Small intestine (tissue), 16 donors: ENCODE measurements at places on chromosomes 12 and 14. TPM values are rescaled to one million over a fixed set of nuclear protein-coding genes. Genes with fewer than 3 reads are reported as not detected.
A peak's percentile ranks its signal among the peaks of the same experiment; 100 is the strongest.

- H3K4me3 ChIP-seq, result no peak overlapping the region
- H3K4me1 ChIP-seq, result no peaks in the 10 kb centered on the region
- H3K27ac ChIP-seq, result no peak overlapping the region
- no peak for DNase-seq
- H3K36me3 ChIP-seq, result peaks cover under 1% of the 10 kb centered on the region
These were observed 54.9 kb downstream of the ATF7 start for GRCh38 chr12:53571295-53571694.

Gene RHEBL1
- 1.2 TPM for polyA plus RNA-seq

DNA sequence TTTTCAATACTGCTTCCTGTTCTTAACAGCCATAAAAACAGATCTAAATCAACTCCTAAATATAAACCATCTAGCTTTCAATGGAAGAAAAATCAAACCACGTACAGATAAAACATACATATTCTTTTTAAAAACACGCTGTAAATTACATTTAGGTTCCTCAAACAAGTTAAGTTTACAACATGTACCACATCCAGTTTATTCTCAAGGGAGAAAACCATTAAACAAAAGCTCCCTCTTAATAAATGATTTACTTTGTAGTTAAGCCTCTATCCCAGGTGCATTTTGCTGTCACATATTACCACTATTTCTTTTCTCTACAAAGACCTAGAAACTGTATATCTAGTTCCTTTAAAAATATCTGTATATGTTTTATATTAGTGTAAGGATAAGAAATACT, 3.1 kb downstream of the NUMB start:
- peaks cover 9% of the 10 kb centered on the region for H3K4me1 ChIP-seq
- H3K4me3 ChIP-seq, result no peak overlapping the region
- H3K27ac ChIP-seq, result peak overlapping the region; percentile 9
- peak; percentile 35 for DNase-seq
- no peaks in the 10 kb centered on the region for H3K27me3 ChIP-seq

Gene TRIM9
- 1.3 TPM for polyA plus RNA-seq

- no peak for DNase-seq
- H3K27ac ChIP-seq, result no peak overlapping the region
- H3K27me3 ChIP-seq, result no peaks in the 10 kb centered on the region
- no peak overlapping the region for H3K4me3 ChIP-seq
- no peaks in the 10 kb centered on the region for H3K4me1 ChIP-seq
These were observed 17.5 kb downstream of the AMN start for GRCh38 chr14:102939820-102940561.

Gene DPF3
- 2.4 TPM for polyA plus RNA-seq

DNA sequence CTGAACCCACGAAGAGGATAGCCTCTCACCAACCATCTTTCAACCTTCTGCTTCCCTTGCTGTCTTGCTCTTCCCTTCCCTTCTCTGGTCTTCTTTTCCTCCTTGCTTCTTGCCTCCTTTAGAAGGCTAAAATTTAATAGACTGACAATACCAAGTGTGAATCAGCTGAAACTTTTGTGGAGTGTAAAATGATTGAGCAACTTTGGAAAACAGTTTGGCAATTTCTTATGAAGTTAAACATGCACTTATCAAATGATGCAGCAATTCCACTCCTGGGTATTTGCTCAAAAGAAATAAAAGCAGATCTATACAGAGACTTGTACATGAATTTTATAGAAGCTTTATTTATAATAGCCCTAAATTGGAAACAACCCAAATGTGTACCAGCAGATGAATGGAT, 3.3 kb upstream of the KRT86 start:
- H3K4me3 ChIP-seq, result no peak overlapping the region
- no peaks in the 10 kb centered on the region for H3K27me3 ChIP-seq
- H3K36me3 ChIP-seq, result no peaks in the 10 kb centered on the region
- no peak for DNase-seq
- H3K27ac ChIP-seq, result no peak overlapping the region

Gene SOS2
- 9.5 TPM for polyA plus RNA-seq

Gene P2RX7
- polyA plus RNA-seq, result not detected

Gene SRRM4
- polyA plus RNA-seq, result not detected

DNA sequence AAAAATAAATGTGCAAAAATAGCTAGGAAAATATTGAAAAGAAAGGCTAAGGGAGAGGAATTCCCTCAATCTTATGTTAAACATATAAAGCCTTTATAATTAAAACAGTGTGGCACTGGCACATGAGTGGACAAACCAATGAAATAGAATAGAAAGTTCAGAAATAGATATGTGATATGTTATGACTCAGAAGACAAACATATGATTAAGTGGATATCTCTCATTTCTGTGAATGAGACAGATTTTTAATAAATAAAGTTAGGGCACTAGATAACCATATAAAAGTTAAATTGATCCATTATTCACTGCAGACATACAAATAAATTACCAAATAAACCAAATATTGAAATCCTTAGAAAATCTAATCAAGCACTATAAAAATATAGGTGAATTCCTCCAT, 73.0 kb downstream of the ALG10B start:
- H3K36me3 ChIP-seq, result no peaks in the 10 kb centered on the region
- no peak for DNase-seq
- H3K27ac ChIP-seq, result no peak overlapping the region
- H3K27me3 ChIP-seq, result no peaks in the 10 kb centered on the region

- H3K4me1 ChIP-seq, result no peaks in the 10 kb centered on the region
- H3K27ac ChIP-seq, result no peak overlapping the region
- no peak overlapping the region for H3K4me3 ChIP-seq
- DNase-seq, result no peak
- no peaks in the 10 kb centered on the region for H3K27me3 ChIP-seq
These were observed 442.0 kb downstream of the MED13L start for GRCh38 chr12:115835445-115835844.

DNA sequence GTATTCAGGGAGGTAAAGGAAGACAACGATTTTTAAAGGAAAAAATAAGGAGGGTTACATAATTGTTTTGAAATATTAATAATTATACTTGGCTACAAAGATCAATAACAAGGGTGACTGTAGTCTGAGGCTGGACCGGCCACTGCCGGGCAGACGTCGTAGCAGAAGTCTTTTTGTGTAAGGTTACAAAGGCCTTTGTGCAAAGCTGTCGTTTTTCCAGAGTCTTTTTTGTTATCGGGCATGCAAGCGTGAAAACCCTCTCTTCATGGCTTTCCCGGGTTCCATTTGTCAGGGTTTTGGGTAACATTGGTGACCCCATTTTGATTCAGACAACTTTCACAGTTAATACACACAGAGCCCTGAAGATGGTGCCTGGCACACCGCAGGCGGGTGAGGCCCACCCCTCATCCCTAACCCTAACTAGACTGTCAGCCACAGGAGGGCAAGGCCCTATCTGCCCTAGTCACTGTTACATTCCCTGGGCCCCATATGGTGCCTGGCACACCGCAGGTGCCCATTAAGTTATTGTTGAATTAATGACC, 31.3 kb downstream of the RILPL1 start:
- H3K4me1 ChIP-seq, result no peaks in the 10 kb centered on the region
- no peak overlapping the region for H3K27ac ChIP-seq
- no peak overlapping the region for H3K4me3 ChIP-seq

DNA sequence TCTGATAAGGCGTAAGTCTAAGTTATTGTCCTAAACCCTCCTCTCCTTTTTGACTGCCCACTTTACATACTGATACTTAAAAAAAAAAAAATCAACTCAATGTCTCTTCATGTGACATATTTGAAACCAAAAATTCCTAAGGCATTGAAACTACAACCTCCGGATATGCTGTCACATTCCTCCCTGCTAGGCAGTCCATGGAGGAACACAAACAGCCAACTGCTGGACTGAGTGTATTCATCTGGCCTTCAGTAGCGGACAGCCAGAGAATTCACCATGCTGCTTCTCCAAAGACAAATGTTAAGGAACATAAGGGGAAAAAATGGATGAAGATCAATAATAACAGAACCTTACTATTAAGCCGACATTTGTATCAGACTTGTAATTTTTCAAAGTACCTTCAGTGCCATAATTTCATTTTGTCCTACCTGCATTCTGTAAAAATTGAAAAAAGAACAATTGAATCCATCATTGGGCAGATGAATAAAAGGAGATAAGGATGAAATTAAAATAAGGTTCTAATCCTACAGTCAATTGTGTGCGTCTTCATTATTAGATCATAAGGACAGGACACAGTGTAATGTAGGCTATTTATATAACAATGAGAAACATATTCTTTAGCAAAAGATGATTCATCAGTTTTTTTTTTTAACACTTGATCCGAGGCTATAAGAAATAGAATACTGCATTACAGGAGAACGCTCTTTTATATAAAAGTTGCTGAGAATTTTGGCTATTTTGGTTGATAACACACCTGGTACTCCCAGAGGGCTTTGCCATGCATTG, 12.2 kb downstream of the RERG start:
- no peaks in the 10 kb centered on the region for H3K36me3 ChIP-seq
- H3K4me3 ChIP-seq, result no peak overlapping the region
- no peaks in the 10 kb centered on the region for H3K27me3 ChIP-seq
- H3K27ac ChIP-seq, result peak overlapping the region; percentile 26
- DNase-seq, result no peak

GRCh38 chr14:51547260-51547659, 104.5 kb upstream of the FRMD6 start:
- H3K4me3 ChIP-seq, result no peak overlapping the region
- no peak overlapping the region for H3K27ac ChIP-seq
- H3K27me3 ChIP-seq, result no peaks in the 10 kb centered on the region
- no peak for DNase-seq
- no peaks in the 10 kb centered on the region for H3K4me1 ChIP-seq

GRCh38 chr12:112815589-112816321, 24.2 kb downstream of the RPH3A start:
- no peak overlapping the region for H3K27ac ChIP-seq
- no peaks in the 10 kb centered on the region for H3K36me3 ChIP-seq

Gene GPRC5A
- 15.8 TPM for polyA plus RNA-seq

Gene CCDC60
- not detected for polyA plus RNA-seq

DNA sequence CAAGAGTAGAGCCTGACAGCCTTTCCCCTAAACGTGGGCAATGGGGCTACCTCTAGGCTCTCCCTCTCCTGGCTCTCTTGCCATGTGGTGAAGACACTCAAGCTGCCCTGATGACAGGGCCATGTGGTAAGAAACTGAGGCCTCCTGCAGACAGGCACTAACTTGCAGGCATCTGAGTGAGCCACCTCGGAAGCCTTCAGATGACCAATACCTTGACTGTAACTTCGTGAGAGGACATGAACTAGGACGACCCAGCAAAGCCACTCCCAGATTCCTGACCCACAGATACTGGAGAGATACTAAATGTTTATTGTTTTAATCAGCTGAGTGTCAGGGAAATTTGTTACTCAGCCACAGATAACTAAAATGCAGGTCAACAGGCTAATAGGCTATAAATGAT, 96.4 kb downstream of the EFCAB11 start:
- no peaks in the 10 kb centered on the region for H3K27me3 ChIP-seq
- peak; percentile 85 for DNase-seq
- H3K4me3 ChIP-seq, result no peak overlapping the region
- no peak overlapping the region for H3K27ac ChIP-seq
- H3K4me1 ChIP-seq, result peaks cover 11% of the 10 kb centered on the region

Gene KCNA1
- not detected for polyA plus RNA-seq

Gene SPATA7
- 0.81 TPM for polyA plus RNA-seq

Gene NEDD8
- 192 TPM for polyA plus RNA-seq

Gene RASSF8
- polyA plus RNA-seq, result 0.22 TPM

Gene ANGEL1
- 8.8 TPM for polyA plus RNA-seq

Gene GPR84
- 0.24 TPM for polyA plus RNA-seq

- no peak overlapping the region for H3K27ac ChIP-seq
- H3K36me3 ChIP-seq, result no peaks in the 10 kb centered on the region
- H3K4me3 ChIP-seq, result no peak overlapping the region
- H3K4me1 ChIP-seq, result no peaks in the 10 kb centered on the region
- H3K27me3 ChIP-seq, result no peaks in the 10 kb centered on the region
These were observed 34.3 kb upstream of the TTC7B start for GRCh38 chr14:90850487-90850886.

DNA sequence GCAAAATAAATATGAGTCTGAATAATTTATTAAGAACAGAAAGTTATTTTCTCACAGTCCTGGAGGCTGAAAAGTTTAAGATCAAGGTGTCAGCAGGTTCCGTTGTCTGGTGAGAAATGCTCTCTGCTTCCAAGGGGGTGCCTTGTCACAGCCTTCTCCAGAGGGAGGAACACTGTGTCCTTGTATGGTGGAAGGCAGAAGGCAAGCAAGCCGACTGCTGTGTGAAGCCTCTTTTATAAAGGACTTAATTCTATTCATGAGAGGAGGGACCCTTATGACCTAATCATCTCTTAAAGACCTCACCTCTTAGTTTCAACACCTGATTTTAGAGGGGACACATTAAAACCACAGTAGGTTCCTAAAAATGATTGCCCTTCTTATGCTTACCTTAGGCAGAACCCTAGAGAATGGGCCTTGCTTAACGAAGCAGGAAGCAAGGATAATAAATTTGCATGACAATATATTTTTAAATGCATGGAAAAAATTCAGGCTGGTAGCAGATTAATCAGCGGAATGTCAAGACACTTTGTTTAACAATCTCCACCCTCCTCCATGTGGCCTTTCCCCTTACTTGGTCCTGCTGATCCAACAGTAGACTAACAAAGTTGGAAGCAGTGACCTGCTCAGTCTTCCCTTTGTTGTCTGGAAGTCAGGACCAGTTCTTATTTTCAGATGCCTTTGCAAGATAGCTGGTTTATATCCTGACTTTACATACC, 154.9 kb downstream of the DYRK2 start:
- no peaks in the 10 kb centered on the region for H3K36me3 ChIP-seq
- H3K27me3 ChIP-seq, result no peaks in the 10 kb centered on the region
- H3K4me3 ChIP-seq, result no peak overlapping the region
- DNase-seq, result no peak
- peaks cover 4% of the 10 kb centered on the region for H3K4me1 ChIP-seq

Gene NEUROD4
- not detected for polyA plus RNA-seq

Gene SLC4A8
- 0.43 TPM for polyA plus RNA-seq

Gene LRP10
- polyA plus RNA-seq, result 19.7 TPM

Gene TCL1B
- not detected for polyA plus RNA-seq

- no peaks in the 10 kb centered on the region for H3K4me1 ChIP-seq
- H3K27ac ChIP-seq, result no peak overlapping the region
- no peaks in the 10 kb centered on the region for H3K27me3 ChIP-seq
- no peak overlapping the region for H3K4me3 ChIP-seq
These were observed 2.0 kb downstream of the POP5 start for GRCh38 chr12:120579179-120579578.

- H3K4me1 ChIP-seq, result no peaks in the 10 kb centered on the region
- H3K36me3 ChIP-seq, result no peaks in the 10 kb centered on the region
- H3K27ac ChIP-seq, result no peak overlapping the region
- DNase-seq, result no peak
- no peaks in the 10 kb centered on the region for H3K27me3 ChIP-seq
These were observed 54.9 kb upstream of the HIF1A start for GRCh38 chr14:61640158-61641136.
